ENCODE measurements at places on chromosomes 11 and 22.

GRCh38 chr11:45603946-45604682 is 61.3 kb downstream of the CHST1 start:
- peak; percentile 69 for DNase-seq

- DNase-seq: peak; percentile 79
Observed at GRCh38 chr11:32090545-32091370, at the start of gene RCN1. Gene RCN1 (plus strand): TSS chr11:32091074. CDS start chr11:32091197, 123 bp downstream.

DNA sequence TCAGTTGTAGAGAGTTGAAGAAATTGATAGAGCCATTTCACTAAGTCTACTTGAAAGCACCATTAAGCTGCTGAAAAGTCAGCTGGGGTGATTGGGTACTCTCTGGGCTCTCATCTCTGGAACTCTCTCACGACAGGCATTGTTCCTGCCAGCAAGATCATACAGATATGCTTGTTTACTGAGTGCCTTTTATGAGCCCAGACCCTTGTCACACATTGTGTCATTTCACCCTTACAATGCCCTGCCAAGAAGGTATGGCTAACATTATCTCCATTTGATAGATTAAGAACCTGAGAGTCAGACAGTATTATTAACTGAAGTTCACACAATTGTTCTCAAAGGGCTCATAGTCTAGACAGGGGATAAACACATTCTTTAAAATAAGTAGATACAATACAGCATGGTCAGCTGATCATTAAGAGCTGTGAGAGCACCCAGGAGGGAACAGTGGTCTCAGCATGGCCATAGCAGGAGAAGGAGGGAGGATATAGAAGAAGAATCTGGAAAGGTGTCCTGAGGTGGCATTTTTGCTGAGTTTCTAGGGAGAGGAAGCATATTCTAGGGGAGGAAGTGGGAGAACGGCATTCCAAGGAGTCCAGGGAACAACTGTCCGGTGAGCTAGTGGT is 580.5 kb downstream of the INSC start:
- no peak for DNase-seq

- peak; percentile 71 for DNase-seq
Observed at GRCh38 chr11:2725368-2726300, 25.8 kb upstream of the KCNQ1OT1 start.

GRCh38 chr11:128644576-128644975 is 49.3 kb upstream of the FLI1 start:
- DNase-seq: no peak

DNA sequence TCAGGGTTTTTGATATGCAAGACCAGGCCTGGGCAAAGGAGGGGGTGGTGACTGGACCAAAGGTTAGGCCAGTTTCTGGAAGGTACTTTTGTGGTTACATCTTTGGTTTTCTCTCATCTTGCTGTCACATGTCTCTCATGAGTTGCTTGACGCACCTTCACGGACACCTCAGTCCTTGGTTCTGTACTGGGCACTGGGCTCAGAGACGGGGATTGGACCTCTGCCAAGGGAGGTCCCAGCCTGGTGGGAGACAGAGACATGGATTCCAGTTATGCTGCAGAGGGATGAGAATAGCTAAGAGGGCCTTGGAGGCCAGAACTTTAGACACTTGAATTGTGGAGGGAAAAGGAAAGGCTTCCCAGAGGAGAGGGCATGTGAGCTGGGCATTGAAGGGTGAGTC is 1.7 kb downstream of the USP35 start:
- DNase-seq: no peak

GRCh38 chr11:121293288-121293594 is 670 bp downstream of the SC5D start:
- DNase-seq: no peak

DNA sequence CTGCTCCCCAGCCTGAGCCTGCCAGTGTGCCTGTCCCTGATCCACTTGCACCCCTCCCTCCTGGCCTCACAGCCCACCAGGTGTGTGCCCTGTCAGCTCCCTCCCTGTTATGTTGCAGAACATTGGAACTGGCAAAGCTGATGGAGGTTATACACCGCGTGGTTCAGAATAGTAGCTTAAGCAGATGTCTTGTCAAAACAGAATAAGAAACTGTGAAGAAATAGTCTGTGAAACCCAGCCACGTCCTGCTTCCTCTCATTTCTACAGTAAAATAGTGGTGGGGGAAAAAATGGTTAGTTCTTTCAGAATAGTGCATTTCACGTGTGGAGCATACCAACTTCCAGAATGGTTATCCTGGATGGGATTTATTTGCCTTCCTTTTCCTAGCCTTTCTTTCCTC is 161.2 kb upstream of the NAV2 start:
- no peak for DNase-seq

- DNase-seq: no peak
Observed at GRCh38 chr11:95247127-95247684, 16.2 kb upstream of the SESN3 start.

DNA sequence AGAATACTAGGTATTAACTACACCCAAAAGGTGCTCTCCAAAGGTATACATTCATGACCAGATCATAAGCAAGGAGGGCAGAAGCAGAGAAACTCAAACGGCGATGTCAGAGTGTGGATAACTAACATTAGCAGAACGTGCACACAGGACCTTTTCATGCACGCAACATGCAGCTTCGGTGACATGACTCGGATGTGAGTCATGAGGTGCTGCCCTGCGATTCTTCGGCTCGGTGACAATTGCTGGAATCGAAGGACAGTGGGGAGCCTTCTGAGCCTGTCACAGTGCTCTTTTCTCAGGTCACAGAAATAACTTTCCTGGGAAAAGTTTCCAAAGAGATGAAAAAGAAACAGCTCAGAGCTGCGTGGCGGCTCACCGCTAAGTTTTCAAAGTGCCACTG is 418.5 kb upstream of the SYN3 start:
- no peak for DNase-seq

- DNase-seq: no peak
Observed at GRCh38 chr11:91078221-91078620, 855.4 kb upstream of the CHORDC1 start.

GRCh38 chr11:30244265-30244664 is 13.5 kb downstream of the FSHB start:
- DNase-seq: no peak

DNA sequence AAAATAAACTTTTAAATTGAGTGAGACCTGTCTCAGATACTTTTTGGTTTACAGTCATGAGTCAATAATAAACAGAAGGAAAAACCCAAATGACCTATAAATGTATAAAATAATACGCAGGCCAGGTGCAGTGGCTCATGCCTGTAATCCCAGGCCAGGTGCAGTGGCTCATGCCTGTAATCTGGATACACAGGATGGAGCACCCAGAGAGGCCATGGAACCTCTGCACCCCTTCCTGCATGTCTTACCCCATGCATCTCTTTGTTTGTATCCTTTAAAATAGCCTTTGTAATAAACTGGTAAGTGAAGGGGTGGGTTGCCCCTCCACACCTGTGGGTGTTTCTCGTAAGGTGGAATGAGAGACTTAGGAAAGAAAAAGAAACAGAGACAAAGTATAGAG is 8.9 kb upstream of the PLAAT4 start:
- no peak for DNase-seq

GRCh38 chr11:63548178-63548577 is 11.6 kb downstream of the PLAAT4 start:
- DNase-seq: no peak

DNA sequence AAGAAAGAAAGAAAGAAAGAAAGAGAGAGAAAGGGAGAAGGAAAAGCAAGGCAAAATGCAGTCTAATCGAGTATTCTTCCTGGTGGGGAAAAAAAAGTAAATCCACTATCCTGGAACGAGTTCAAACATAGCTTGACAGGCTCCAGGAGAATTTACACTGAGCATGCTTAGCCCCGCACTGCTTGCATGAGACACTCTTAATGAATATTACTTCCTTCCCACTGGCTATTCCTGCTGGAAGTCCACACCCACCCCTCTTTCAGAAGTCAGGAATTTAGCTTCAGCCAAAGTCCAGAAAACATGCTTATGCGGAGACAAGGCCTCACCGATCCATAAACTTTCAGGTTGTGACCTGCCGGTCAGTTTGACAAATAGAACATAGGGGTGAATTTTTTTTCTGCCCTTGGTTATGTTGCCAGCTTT is 251.8 kb upstream of the BLID start:
- peak; percentile 32 for DNase-seq

- DNase-seq: no peak
Observed at GRCh38 chr22:39457556-39458443, 988 bp downstream of the MGAT3 start.

- DNase-seq: no peak
Observed at GRCh38 chr11:98090861-98091505, 929.8 kb upstream of the CNTN5 start.

- DNase-seq: no peak
Observed at GRCh38 chr11:92140021-92140420, 84.6 kb upstream of the FAT3 start.

GRCh38 chr11:5288108-5288905 is 13.4 kb downstream of the OR51B4 start:
- no peak for DNase-seq

GRCh38 chr11:120112174-120112796 is 25.6 kb downstream of the TRIM29 start:
- DNase-seq: no peak

DNA sequence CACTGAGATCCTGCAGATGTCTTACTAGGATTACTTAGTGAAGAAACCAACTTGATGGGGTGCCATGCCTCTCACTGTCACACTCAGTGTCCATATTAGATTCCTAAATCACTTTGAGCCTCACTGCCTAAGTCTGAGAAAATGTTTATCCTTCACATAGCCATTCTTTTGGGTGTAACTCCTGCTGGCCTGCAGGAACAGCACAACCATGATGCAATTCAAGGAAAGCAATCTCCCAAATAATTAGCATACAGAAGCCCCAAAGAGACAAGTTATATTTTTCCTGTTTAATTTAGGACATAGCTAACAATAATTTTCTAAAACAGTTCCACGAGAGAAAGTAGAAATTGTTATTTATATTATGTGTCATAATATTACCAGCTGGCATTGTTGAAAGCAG is 655.5 kb downstream of the KCNA4 start:
- DNase-seq: no peak

- DNase-seq: no peak
Observed at GRCh38 chr11:88404391-88404790, 66.9 kb upstream of the CTSC start.

All from heart left ventricle (tissue), 16 donors.